Natural killer cell treated with Interleukin-12 subunit alpha and Interleukin-12 subunit beta and Interleukin-15 and Interleukin-18, amount 100 ng/mL, for 72 hours (primary cell): ENCODE measurements at places on chromosomes 6 and 20.
A peak's percentile ranks its signal among the peaks of the same experiment; 100 is the strongest.

DNA sequence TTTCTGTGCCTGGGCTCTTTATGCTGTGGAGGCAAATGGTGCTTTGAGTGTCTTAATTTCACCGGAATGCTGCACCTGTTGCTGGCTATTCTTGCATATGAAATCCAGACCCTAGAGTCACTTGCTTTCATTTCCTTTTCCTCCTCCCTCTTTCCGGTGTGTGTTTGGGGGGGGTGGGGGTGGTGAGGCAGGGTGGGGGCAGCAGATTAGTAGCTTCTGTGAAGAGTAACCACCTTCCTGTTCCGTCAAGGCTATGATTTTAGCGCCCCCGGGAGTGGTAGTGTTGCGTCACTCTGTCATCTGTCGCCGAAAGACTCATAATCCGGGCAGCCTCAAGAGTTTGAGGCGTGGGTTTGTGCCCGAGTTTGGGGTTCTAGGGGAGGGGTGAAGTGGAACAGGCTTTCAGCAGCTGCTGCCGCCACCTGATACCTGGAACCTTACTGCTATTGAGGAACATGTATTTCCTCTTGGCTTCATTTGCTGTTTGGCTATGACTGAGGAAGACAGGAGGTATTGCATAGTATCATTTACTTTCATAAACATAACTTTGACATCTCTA, 49.1 kb downstream of the UTRN start:
- H3K27me3 ChIP-seq: no peaks in the 10 kb centered on the region
- peak; percentile 90 for DNase-seq
- H3K27ac ChIP-seq: peak overlapping the region; percentile 91

- H3K4me3 ChIP-seq: no peak overlapping the region
- no peak for DNase-seq
- no peaks in the 10 kb centered on the region for H3K4me1 ChIP-seq
- no peaks in the 10 kb centered on the region for H3K36me3 ChIP-seq
Measured at GRCh38 chr6:68238097-68238601, 396.9 kb upstream of the ADGRB3 start.

- H3K27ac ChIP-seq: no peak overlapping the region
- DNase-seq: no peak
Measured at GRCh38 chr20:43853174-43853803, 61.4 kb upstream of the TOX2 start.

GRCh38 chr6:15363523-15364400, 117.9 kb downstream of the JARID2 start:
- H3K4me1 ChIP-seq: peaks cover 39% of the 10 kb centered on the region
- no peaks in the 10 kb centered on the region for H3K27me3 ChIP-seq
- H3K36me3 ChIP-seq: no peaks in the 10 kb centered on the region

DNA sequence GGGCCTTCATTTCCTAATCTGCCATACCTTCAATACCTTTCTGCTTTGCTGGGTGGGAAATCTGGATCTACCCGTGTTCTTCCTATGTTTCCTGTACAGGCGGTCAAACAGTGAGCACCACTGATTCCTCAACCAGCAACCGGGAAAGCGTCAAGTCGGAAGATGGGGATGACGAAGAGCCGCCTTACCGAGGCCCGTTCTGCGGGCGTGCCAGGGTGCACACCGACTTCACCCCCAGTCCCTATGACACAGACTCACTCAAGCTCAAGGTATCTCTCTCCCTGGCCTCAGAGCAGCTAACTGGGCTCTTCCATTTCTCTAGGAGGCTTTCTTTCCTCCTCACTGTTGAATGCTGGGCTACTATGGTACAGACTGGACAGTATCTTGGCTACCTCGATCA, 190.1 kb downstream of the SASH1 start:
- H3K27me3 ChIP-seq: no peaks in the 10 kb centered on the region
- DNase-seq: no peak
- no peak overlapping the region for H3K4me3 ChIP-seq

- H3K4me3 ChIP-seq: no peak overlapping the region
- peaks cover 4% of the 10 kb centered on the region for H3K4me1 ChIP-seq
- H3K27me3 ChIP-seq: peaks cover 46% of the 10 kb centered on the region
- H3K27ac ChIP-seq: no peak overlapping the region
- H3K36me3 ChIP-seq: no peaks in the 10 kb centered on the region
- peak; percentile 44 for DNase-seq
Measured at GRCh38 chr6:34151321-34152041, 5.6 kb upstream of the GRM4 start.

DNA sequence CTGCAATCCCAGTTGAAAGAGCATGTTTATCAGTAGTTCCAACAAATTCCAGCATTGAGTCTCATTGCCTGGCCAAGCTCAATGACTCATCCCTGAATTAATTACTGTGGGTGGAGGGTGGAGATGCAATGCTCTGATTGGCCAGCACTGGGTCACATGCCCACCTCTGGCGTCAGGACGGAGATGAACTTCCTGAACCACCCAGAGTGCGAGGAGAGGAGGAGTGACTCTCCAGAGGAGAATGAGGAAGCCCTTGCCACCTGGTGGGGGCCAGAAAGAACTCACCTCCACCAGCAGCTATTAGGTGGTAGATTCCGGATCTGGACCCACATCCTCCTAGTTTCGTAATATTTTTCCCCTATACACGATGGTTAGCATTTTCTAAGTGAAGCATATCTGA, 283.9 kb downstream of the TBC1D7 start:
- no peak overlapping the region for H3K27ac ChIP-seq
- no peak for DNase-seq
- no peaks in the 10 kb centered on the region for H3K36me3 ChIP-seq
- peaks cover 22% of the 10 kb centered on the region for H3K27me3 ChIP-seq
- H3K4me1 ChIP-seq: no peaks in the 10 kb centered on the region

DNA sequence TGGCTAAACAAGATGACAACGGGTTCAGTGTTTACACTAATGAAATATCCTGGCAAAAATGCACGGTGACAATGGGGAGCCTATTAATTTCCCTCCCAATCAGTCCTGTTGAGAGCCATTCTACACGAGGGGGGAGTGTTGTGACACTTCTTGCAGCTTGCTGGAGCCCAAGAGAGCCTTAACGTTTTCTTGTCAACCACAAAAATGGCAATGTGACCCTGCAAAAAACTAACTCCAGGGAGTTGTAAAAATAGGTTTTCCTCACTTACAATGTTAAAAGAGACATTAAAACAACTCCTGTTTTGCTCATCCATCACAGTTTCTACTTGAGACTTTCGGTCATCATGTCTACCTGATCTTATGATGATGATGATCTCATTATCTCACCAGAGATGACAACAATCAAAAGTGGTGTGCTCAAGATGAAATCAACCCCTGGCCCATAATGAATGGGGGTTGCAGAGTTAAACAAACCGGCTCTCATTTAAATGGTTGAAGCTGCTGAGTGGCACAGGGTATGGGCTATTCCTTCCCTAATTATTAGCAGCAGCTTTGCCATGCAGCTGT, 57.9 kb downstream of the GJA10 start:
- no peak for DNase-seq
- H3K27me3 ChIP-seq: no peaks in the 10 kb centered on the region
- H3K4me3 ChIP-seq: peak overlapping the region; percentile 78
- peaks cover 50% of the 10 kb centered on the region for H3K4me1 ChIP-seq
- peaks cover 4% of the 10 kb centered on the region for H3K36me3 ChIP-seq

DNA sequence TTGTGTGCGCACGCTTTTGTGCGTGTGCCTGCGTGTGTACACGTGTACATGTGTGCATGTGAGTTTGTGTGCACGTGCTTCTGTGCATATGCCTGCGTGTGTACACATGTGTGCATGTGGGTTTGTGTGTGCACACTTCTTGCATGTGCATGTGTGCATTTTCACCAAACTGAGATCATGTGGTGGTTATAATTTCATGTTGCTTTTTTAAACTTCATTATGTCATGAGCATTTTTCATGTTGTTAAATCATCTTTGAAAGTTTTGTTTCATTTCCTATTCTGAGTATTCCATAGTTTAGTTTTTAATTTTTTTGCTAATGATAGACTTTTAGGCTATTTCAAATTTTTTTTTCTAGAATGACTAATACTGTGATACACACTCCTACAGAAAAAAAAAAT, 6.4 kb upstream of the CST3 start:
- H3K4me1 ChIP-seq: no peaks in the 10 kb centered on the region
- no peak for DNase-seq
- peaks cover 7% of the 10 kb centered on the region for H3K27me3 ChIP-seq

DNA sequence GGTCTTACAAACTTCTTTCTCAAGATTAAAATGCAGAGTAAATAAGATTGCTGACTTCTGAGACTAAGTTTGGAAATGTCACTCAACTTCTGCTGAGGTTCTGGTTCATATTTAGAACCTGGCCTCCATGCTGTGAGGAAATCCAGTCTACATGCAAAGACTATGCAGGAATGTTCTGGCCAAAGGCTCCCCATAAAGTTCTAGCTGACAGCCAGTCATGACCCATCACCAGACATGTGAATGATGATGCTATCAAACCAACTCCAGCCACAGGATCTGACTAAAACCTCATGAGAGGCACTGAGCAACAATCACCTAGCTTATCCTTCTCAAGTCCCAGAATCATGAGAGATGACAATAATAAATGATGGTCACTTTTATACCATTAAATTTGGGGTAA, 935.1 kb upstream of the MAP3K7 start:
- no peak overlapping the region for H3K27ac ChIP-seq
- no peak overlapping the region for H3K4me3 ChIP-seq
- no peaks in the 10 kb centered on the region for H3K4me1 ChIP-seq
- H3K36me3 ChIP-seq: no peaks in the 10 kb centered on the region
- H3K27me3 ChIP-seq: no peaks in the 10 kb centered on the region
- no peak for DNase-seq

- no peaks in the 10 kb centered on the region for H3K36me3 ChIP-seq
- H3K27ac ChIP-seq: no peak overlapping the region
- no peak for DNase-seq
- no peak overlapping the region for H3K4me3 ChIP-seq
Measured at GRCh38 chr6:119594907-119595306, 245.3 kb upstream of the MAN1A1 start.

- H3K36me3 ChIP-seq: no peaks in the 10 kb centered on the region
- H3K27ac ChIP-seq: peak overlapping the region; percentile 97
- peak overlapping the region; percentile 88 for H3K4me3 ChIP-seq
- no peaks in the 10 kb centered on the region for H3K27me3 ChIP-seq
Measured at GRCh38 chr20:49668181-49668877, 45.3 kb downstream of the B4GALT5 start.

GRCh38 chr6:169176361-169176991, 77.2 kb downstream of the THBS2 start:
- DNase-seq: no peak
- no peaks in the 10 kb centered on the region for H3K36me3 ChIP-seq
- no peak overlapping the region for H3K4me3 ChIP-seq
- H3K4me1 ChIP-seq: no peaks in the 10 kb centered on the region
